ENCODE measurements at places on chromosomes 13 and 19. TPM values are rescaled to one million over a fixed set of nuclear protein-coding genes. Genes with fewer than 3 reads are reported as not detected.

The ONECUT3 gene
- total RNA-seq, result 1.4 TPM

The ZNF77 gene
- 2.1 TPM for total RNA-seq

The PTPRH gene
- total RNA-seq, result 10.9 TPM

The CERS1 gene
- 0.95 TPM for total RNA-seq

The COL4A2 gene
- total RNA-seq, result 127 TPM

The SLC25A42 gene
- total RNA-seq, result 8.0 TPM

The CD22 gene
- total RNA-seq, result not detected

GRCh38 chr19:7122701-7123100, 53.2 kb downstream of the ZNF557 start:
- H3K4me1 ChIP-seq, result no peaks in the 10 kb centered on the region
- peaks cover 24% of the 10 kb centered on the region for H3K36me3 ChIP-seq
- DNase-seq, result no peak
- no peak overlapping the region for H3K4me3 ChIP-seq
- H3K27me3 ChIP-seq, result no peaks in the 10 kb centered on the region
- no peak overlapping the region for H3K27ac ChIP-seq

GRCh38 chr19:6516659-6517291, 14.1 kb upstream of the TNFSF9 start:
- no peak overlapping the region for H3K27ac ChIP-seq
- H3K36me3 ChIP-seq, result no peaks in the 10 kb centered on the region
- peaks cover 15% of the 10 kb centered on the region for H3K4me1 ChIP-seq
- H3K4me3 ChIP-seq, result peak overlapping the region; percentile 74
- DNase-seq, result peak; percentile 93
- no peaks in the 10 kb centered on the region for H3K27me3 ChIP-seq

- H3K4me1 ChIP-seq, result no peaks in the 10 kb centered on the region
- no peak within 1 kb of the TSS for H3K27ac ChIP-seq
- H3K27me3 ChIP-seq, result peaks cover 26% of the 10 kb centered on the region
These were observed at the start of gene SPIB for GRCh38 chr19:50418176-50419021. SPIB (plus strand) TSS chr19:50418938; CDS start chr19:50418963, 25 bp downstream.

DNA sequence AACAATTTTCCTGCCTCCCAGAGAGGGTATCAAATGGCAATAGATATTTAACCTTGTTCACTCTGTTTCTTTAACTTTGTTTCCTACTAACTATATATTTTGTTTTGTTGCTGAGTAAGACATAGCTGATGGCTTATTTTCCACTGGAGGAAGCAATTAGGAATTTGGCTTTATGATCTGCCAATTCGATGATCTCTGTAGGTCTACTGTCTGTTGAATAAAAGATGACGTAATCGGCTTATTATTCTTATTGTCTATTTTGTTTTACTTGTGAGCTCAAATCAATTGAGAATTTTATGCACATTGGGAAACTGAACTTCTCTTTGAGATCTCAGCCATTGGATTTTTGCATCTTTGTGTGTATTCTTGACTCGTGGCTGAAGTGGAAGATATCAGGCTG, 862.6 kb downstream of the EFNB2 start:
- DNase-seq, result no peak
- no peaks in the 10 kb centered on the region for H3K36me3 ChIP-seq
- no peak overlapping the region for H3K27ac ChIP-seq
- no peaks in the 10 kb centered on the region for H3K4me1 ChIP-seq
- no peaks in the 10 kb centered on the region for H3K27me3 ChIP-seq

DNA sequence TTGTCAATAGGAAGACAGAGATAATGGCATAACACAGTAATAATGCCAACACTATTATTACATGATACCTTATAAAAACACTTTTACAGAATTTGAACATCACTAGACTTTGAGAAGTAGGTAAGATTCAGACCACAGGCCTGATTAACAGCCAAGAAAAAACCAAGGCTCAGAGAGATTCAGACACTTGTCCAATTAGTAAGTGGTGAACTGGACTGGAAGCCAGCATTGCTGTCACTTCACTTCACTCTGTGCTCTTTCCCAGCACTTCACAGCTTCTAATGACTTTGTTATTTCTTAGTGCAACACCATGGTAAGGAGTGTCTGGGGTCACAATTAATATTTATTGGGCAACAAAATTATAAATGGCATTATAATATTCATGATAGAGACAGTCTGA, 91.9 kb downstream of the TRPC4 start:
- peaks cover 18% of the 10 kb centered on the region for H3K27me3 ChIP-seq
- H3K27ac ChIP-seq, result no peak overlapping the region
- DNase-seq, result no peak
- no peaks in the 10 kb centered on the region for H3K36me3 ChIP-seq

GRCh38 chr13:91323349-91323748, 24.1 kb upstream of the MIR17HG start:
- H3K36me3 ChIP-seq, result no peaks in the 10 kb centered on the region
- no peak for DNase-seq

DNA sequence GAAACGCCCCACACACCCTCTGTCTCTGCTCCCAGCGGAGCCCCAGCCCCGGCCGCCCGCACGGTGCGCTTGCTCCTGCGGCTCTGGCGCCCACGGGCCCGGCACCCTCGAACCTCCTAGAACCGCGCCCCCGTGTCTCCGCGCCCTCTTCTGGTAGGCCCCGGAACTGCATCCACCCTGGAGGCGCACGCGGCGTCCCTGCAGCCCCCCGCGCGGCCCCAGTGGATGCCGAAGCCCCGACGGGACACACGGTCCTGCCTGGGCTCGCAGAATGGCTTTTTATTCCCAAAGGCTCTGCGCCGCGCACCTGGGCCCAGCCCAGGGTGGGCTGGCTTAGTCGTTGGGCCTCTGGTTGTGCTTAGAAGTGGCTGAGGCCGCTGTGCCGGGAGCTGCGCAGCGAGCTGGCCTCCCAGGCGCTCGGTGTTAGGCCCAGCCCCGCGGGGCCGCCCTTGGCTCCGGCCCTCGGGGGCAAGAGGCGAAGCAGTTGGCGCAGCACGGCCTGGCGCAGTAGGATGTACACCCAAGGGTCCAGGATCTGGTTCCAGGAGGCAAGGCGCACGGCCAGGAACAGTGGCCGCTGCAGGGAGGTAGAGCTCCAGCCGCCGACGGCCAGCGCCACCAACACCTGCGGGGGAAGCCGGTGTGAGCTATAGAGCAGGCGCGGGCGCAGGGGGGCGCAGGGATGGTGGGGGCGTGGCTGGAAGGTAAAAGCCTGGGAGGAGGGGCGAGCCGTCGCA, 2.8 kb downstream of the PTGER1 start:
- peak overlapping the region; percentile 50 for H3K4me3 ChIP-seq
- H3K4me1 ChIP-seq, result peaks cover 29% of the 10 kb centered on the region
- DNase-seq, result peak; percentile 72
- H3K27ac ChIP-seq, result no peak overlapping the region

DNA sequence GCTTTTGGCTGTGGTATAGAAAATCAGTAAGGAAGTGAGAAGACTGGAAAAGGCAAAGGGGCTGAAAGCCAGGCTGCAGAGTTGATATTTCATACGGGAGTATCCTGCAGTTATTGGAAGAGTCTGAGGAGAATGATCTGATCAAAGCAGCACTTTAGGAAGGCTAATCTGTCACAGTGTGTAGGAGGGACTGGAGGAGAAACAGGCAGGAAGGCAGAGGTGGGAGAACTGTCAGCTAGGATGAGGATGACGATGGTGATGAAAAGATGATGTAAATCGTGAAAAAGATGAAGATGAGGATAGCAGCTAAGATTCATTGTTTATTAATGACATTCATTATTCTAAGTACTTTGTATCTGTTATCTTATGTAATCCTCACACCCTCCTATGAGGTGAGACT, 123.0 kb downstream of the DNAJC15 start:
- peaks cover 10% of the 10 kb centered on the region for H3K4me1 ChIP-seq
- H3K4me3 ChIP-seq, result no peak overlapping the region
- no peak overlapping the region for H3K27ac ChIP-seq

GRCh38 chr13:19864746-19865309, 1.4 kb upstream of the ZMYM5 start:
- H3K36me3 ChIP-seq, result no peaks in the 10 kb centered on the region

- H3K27ac ChIP-seq, result no peak overlapping the region
- no peaks in the 10 kb centered on the region for H3K27me3 ChIP-seq
- no peaks in the 10 kb centered on the region for H3K4me1 ChIP-seq
- no peak for DNase-seq
These were observed 14.5 kb upstream of the ZBTB32 start for GRCh38 chr19:35689836-35690235.

DNA sequence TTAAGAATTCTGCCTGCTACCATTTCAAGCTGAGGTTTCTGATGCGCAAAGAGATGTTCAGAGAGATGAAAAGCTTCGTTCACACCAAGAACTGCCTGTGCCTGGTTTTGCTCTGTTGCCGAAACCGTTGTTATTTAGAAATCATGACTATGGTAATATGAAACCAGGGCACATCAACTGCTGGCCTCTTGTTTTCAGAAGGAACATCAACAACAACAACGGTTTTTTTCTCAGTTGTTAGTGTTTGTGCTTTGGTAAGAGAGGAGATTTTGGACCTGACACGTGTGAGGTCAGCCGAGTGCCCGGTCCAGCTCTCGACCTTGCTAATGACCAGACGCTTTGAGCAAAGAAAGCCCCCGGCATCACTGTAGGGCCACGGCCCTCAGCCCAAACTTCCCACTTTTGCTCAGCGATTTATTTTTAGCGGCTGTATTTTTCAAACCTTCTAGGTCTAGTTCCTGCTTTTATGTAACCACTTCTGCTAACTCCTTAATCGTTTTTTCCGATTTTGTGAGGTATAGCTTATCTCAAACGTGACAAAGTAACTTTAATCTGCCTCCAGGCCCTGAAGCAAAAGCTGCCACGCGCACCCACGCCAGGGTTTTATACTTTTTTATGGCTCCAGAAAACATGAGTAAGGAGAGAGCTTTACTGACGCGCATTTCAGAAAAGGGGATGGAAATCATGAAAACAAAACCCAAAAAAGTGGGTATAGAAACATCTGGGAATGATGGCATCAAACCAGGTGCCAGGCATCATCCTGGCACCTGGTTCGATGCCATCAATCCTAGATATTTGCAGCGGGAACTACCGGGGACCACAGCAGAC, 42.0 kb downstream of the KLF2 start:
- DNase-seq, result no peak
- H3K27me3 ChIP-seq, result no peaks in the 10 kb centered on the region
- no peak overlapping the region for H3K4me3 ChIP-seq
- no peak overlapping the region for H3K27ac ChIP-seq

DNA sequence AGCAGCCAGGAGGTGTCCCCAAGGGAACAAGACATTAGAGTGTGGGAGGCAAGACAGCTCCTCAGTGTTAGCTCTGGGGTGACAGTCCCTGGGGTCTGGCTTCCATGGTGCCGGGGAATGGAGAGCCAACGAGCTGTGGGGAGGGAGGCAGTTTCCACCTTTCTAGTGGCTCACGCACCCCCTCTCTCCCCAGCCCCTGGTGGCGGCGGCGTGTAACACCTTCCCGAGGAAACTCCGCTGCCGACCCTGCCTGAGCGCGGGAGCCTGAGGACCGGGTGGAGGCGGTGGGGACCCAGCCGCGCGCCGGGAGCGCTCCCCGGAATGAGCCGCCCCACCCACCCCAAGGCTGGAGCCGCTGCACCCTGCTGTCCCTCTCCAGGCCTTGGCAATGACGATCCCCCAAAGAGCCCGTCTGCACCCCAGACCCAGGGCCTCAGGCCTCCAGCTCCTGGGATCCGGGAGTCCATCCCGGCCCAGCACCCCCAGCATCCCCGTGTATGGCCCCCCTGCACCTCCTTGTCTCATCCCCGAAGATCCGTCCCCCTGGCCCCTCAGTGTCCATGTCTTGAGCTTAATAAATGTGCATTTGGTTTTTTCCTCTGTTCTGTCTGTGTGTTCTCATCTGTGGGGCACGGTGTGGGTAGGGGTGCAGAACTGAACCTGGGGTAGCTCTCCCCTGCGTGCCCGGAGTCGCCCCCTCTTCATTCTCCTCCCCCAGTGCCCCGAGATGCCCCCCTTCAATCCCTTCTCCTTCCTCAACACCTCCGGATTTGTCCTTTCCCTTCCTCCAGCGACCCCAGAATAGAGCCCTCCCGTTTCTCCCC, 622 bp upstream of the FXYD5 start:
- DNase-seq, result peak; percentile 58
- H3K4me3 ChIP-seq, result peak overlapping the region; percentile 75
- no peaks in the 10 kb centered on the region for H3K27me3 ChIP-seq
- no peak overlapping the region for H3K27ac ChIP-seq
- peaks cover 14% of the 10 kb centered on the region for H3K4me1 ChIP-seq

Data from PC-3 (cell line).